ENCODE measurements at places on chromosomes 12 and 14.

DNA sequence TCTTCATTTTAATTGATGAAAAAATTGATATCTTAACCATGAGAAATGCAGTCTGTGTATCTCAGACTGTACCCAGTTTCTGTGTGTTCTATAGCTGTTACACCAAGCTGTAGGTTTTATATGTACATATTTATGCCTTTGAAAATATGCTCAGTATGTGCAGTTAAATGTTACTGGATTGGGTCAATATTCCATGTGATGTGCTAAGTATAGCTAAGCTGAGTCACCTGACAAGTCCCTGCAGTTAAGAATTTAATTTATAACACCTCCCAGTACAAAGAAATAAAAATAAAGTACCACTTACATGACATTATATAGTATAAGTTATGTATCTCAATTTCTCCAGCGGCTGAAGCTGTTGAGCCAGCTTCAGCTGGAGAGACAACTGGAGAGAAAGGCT, 984.0 kb downstream of the GALC start:
- DNase-seq: no peak

DNA sequence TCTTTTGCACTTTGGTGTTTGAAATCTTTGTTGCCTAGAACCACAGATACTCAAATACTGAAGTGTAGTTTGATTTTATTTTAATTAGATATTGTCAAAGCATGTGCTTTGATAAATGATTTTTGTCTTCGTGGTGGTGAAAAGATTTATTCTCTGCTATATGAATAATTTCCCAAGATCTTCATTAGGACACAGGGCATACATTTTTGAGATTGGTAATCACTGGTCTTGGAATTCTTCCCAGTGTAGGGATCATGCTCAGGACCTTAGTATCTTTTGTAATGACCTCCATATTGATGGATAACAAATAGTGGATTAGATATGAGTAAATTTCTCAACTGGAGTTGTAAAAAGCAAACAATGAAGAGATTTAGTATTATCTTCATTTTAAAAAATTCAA, 28.2 kb downstream of the TBK1 start:
- DNase-seq: no peak

GRCh38 chr14:97217111-97217885, 420.1 kb downstream of the VRK1 start:
- DNase-seq: no peak

GRCh38 chr12:110224379-110225304, 56.4 kb upstream of the ATP2A2 start:
- no peak for DNase-seq

DNA sequence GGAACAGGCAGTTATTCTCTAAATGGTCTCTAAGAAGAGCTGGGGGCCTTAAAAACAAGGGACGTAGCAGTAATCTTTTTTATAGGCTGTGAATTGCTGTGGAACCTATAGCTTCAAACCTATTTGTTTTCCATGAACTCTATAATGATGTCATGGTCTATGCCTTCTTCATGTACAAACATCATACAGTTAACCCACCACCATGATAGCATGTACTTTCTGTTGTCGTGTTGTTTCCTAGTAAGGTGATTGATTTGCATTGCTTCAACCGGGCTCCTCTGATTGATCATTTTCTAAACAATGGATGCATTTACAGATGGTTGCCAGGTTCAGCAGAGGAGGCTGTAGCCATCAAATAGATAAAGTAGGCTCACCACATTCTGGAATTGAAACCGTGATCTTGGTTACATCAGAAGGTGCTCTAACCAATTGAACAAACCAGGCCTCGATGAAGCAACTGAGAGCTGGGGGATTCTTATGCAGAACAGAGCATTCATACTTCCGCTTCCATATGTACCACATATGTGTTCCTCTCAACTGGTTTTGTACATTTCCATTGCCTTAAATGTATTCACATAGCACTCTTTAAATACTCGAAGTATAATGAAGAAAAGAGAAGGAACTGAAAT, 25.6 kb upstream of the PCNX1 start:
- no peak for DNase-seq

DNA sequence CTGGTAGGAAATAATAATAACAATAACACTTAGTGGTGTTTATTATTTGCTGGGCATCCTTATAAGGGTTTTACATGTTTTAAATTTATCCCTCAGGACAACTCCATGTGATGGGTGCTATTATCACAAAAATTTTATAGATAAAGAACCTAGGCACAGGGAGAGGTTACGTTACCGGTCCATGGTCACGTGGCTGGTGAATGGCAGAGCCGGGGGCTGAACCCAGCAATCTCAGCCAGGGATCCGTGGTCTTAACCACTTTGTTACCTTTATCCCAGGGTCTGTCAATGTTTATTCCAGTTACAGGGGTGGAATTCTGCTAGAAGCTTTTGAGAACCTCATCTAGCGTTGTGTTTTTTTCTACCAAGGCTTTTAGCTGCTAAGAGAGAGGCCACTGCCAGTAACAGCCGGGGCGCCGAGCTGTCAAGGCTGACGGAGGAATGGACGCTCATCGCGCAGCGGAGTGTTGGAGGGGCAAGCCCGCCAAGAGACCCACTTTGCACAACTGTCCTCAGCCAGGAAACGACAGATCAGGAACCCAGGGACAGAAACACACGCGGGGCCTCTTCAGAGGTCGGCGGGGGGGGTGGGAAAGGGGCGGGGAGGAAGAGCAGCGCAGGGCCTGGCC, 418 bp downstream of the AMN1 start:
- DNase-seq: peak; percentile 64

DNA sequence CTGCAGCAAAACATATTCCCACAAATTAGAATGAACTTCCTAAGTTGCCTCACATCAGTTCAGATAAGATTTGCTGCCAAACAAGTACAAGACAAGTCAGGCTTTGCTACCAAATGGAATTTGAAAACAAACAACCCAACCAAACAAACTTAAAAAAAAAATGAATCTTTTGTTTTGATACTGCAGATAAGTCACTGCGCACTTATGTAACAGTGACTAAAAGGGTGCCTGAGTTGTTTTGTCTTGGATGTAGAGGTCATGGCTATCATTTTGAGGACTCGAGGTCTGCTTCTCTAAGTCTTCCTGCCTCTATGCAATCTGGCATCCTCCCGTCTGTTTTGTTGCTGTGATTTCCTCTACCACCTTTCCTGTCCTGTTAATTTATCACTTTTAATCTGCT, 11.1 kb upstream of the EPS8 start:
- no peak for DNase-seq

GRCh38 chr12:65830305-65830704, 6.0 kb downstream of the HMGA2 start:
- DNase-seq: no peak

DNA sequence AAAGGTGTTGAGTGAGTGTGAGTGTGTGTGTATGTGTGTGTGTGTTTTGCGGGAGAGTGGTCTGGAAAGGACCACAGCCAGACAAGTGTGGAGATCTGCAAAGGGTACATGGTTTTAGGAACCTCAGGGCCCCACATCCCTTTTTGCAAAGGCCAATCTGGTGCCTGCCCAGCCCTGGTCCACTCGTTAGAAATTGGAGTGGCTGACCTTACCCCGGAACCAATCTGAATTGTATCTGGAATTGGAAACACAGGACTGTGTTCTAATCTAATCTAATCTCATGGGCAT, 11.3 kb upstream of the TBX3 start:
- DNase-seq: no peak

DNA sequence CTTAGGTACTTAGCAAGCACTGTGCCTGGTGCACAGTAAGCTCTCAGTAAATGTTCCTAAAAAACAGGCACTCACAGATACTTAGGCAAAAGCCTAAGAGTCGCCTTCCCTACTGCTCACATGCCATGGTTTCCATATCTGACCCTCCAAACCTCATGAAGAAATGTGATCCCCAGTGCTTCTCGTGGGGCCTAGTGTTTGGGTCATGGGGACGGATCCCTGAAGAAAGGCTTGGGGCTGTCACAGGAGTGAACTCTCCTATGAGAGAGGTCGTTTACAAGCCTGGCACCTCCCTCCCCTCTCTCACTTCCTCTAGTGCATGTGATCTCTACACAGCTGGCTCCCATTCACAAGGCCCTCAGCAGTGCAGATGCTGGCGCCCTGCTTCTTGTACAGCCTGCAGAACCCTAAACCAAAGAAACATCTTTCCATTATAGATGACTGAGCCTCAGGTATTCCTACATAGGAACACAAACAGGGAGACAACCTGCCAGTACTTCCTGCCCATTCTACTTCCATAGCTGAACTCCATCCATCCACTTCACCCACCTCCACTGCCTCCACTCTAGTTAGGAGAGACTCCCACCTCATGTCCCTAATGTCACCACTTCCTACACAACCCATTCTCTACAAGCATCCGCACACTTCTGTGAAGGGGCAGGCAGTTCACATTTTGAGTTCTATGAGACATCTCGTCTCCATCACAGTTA, 2.9 kb downstream of the SLC15A4 start:
- peak; percentile 31 for DNase-seq

DNA sequence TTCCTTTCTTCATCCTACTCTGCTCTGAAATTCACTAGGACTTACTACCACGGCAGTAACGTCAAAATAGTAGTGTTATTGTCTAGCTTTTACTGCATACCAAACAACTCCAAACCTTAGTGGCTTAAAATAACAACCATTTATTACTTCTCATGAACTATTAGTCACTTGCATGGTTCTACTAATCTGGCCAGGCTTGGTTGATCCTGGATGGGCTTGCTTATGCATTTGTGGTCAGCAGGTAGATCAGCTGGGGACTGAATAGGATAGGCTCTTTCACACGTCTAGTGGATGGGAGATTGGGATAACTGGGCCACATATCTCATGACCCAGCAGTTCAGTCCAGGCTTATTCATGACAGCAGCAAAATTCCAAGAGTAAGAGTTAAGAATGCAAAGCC, 9.4 kb upstream of the SLC35F4 start:
- no peak for DNase-seq

- DNase-seq: peak; percentile 74
These were observed 19.6 kb downstream of the HCFC2 start for GRCh38 chr12:104083769-104084475.

DNA sequence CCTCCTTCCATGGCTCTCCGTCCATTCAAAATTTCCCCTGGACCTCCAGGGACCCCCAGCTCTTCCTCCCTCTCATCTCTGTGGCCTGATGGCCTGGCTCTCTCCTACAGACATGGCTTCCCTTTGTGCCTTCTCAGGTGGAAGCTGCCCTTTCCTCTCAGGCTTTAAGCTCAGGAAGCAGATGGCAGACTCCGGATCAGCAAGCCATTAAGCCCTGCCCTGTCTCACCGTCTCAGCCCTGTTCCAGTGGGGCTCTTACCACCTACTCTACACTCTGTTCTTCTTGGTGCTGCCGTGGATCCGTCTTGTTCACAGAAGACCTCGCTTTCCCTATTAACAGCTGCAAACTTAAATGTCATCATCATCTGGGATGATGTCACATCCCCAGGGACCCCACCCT, 33.1 kb downstream of the NPC2 start:
- DNase-seq: no peak

DNA sequence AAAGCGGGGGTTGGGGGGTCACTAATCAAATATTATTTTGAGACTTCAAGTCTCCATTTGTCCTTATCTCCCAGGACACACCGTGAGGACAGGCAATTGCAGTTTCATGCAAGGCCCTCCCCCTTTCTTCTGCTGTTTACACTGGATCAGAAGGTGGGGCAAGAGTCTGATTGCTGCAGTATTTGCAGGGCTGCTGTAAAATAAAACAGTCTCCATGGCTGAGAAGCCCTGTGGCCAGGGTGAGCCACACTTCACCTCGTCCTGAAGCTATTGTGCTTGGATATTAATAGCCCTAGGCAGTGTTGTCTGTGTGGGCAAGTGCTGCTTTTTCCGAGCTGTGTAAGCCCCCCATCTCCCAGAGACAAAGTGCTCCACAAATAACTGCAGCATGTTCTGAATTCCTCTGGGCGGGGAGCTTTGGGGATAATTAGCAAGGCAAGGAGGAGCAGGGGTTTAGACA, 187.4 kb upstream of the NTF3 start:
- DNase-seq: no peak

DNA sequence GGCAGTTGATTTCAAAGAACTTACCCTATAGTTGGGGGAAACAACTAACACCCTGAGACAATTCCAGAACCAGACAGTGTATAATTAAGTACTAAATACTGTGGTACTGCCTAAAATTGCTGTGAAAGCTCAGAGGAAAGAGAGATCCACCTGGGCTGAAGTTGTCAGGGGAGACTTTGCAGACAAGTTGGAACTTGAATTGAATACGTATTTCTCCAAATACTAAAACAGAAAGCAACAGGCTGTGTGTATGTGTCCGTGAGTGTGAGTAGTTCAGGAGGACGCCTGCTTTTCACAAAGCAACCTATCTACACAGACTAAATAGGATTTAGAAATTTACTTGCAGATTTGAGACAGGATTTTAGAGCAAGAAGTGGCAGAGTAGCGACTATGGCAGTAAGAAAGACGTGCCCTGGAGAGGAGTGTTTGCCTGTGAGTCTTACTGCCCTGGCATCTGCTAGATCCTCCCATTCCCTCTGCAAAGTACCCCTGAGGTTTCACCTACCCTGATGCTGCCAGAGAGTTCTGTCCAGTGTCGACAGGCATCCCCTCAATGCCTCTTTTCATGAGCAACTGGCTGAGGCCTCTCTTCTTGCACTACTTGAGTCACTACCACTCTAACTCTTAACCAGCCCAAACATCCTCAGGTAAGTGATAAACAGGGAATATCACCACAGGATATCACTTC, 37.4 kb upstream of the BMP4 start:
- no peak for DNase-seq

All from activated CD4-positive, alpha-beta T cell treated with anti-CD3 and anti-CD28 coated beads for 36 hours (primary cell).